Activated CD8-positive, alpha-beta T cell treated with anti-CD3 and anti-CD28 coated beads for 36 hours (primary cell): ENCODE measurements at places on chromosomes 6 and 20. TPM values are rescaled to one million over a fixed set of nuclear protein-coding genes. Genes with fewer than 3 reads are reported as not detected.

The LHFPL5 gene
- not detected for total RNA-seq

The TDRD6 gene
- total RNA-seq: not detected

The ADGRB3 gene
- total RNA-seq: not detected

The NKX2-2 gene
- not detected for total RNA-seq

The SLC4A11 gene
- total RNA-seq: 1.8 TPM

The APCDD1L gene
- total RNA-seq: not detected

The PGC gene
- not detected for total RNA-seq

The MARCKS gene
- 0.47 TPM for total RNA-seq

The RHAG gene
- not detected for total RNA-seq

The ADTRP gene
- 21.9 TPM for total RNA-seq
